SHP77 (cell line): ENCODE measurements at places on chromosomes 13 and 19.

DNA sequence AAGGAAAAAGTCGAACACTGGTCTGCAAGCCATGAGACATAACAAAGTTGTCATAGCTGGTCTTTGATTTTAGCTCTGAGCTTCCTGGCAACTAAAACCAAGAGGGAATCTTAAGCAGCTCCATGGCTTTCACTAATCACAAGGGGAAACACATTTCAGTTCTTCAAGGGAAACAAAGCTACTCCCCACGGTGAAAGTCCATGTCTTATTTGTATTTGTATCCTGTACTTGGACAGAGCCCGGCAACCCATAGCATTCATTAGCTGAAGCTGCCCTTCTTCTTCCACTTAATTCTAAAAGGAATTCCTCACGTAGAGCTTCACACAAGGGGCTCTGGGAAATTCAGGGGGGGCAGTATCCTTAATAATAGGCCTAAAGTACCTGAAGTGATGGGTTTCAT, 128.9 kb downstream of the RGCC start:
- DNase-seq: no peak

- no peak for DNase-seq
Observed at GRCh38 chr19:23521471-23521870, 126.2 kb upstream of the ZNF91 start.

DNA sequence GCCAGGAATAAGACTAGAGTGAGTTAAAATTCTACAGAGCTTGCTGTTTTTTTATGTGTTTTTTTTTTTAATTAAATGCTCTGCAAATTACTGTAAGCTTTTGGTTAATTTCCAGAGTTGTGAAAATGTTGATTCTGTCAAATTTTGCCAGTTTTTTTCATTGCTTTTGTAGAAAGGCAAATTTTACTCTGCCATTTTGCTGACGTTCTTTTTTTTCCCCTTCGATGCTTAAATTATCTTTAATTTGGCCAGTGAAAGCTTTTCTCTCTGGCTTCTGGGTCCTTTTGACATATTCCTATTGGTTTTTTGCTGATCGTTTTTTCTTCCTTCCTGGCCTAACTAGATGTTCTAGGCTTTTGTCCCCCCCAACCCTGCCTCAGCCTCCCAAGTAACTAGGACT, 23.8 kb upstream of the EVI5L start:
- no peak for DNase-seq

- no peak for DNase-seq
Observed at GRCh38 chr19:22606954-22607652, 27.0 kb upstream of the ZNF492 start.

DNA sequence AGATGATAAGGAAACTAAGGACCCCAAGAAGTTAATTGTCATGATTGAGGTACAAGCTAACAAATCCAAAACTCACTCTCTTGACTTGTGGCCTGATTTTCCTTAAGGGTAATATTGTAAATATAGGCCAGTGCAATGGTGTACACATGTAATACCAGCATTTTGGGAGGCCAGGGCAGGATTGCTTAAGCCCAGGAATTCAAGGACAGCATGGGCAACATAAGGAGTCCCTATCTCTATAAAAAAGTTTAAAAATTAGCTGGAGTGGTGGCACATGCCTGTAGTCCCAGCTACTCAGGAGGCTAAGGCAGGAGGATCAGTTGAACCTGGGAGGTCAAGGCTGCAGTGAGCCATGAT, 28.7 kb upstream of the GARRE1 start:
- DNase-seq: no peak

DNA sequence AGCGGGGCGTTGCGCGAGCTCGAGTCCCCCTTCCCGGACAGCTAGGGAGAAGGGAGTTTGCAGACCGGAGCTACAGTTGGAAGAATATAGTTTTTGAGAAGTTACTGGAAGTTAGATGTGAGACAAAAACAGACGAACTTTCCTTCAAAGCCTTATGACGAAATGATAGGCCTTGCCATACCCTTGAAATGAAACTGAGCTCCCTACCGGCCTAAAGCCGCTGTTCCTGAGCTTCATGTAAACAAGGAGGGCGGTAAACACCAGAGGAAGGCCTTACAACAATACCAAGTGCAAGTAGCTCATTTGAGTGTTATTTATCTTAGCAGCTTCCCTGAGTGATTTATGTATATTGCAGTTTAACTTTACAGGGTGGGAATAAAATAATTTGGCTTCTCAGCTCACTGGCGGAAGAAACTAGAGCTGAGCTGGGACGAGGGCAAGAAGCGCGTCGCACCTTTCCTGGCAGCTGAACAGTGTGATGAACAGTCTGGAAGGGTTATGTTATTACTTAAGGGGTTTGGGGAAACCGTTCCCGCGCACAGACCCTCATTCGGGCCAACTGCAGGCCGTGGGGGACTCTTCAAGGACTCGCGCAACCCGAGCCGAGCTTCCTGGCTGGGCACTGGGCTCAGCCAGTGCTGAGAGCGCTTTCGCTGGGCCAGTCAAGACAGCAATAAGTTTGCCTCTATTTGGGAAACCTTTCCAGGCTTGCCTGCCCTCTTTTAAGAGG, 111.2 kb downstream of the KCNRG start:
- DNase-seq: peak; percentile 15

GRCh38 chr19:34851277-34851804, 75.4 kb upstream of the ZNF30 start:
- DNase-seq: no peak

- no peak for DNase-seq
Observed at GRCh38 chr19:48419158-48419920, 25.9 kb downstream of the GRIN2D start.

- no peak for DNase-seq
Observed at GRCh38 chr19:23771761-23772674, 13.3 kb upstream of the ZNF681 start.

DNA sequence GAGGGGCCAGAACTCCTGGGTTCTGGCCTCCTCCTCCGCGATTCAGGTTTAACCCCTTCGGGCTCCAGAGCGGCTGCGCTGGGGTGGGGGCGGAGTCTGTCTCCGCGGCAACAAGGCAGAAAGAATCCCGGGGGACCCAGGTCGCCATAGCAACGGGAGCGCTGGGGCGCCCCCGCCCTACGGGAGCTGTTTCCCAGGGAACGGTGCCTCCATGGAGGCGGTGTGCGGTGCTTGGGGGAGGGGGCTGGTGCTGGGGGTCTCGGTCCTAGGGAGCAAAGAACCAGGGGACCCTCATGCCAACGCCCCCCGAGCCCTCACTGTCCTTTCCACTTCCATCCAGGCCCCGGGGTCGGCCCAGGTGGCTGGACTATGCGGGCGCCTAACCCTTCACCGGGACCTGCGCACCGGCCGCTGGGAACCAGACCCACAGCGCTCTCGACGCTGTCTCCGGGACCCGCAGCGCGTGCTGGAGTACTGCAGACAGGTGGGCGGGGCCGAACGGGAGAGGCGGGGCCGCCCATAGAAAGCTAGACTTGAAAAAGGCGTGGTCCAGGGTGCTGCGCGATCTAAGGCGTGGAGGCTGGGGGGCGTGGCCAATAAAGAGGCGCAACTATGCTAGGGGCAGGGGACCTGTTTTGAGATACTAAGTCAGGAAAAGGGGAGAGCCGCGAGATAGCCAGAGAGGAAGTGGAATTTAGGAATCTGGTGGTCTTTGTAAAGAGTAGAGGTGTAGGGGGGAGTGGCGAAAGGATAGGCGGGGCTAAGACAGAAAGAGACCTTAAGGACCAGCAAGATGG, 1.2 kb downstream of the APLP1 start:
- DNase-seq: peak; percentile 93

GRCh38 chr13:106311004-106311403, 224.5 kb downstream of the EFNB2 start:
- DNase-seq: no peak

- no peak for DNase-seq
Observed at GRCh38 chr13:48405875-48406274, 7.0 kb downstream of the LPAR6 start.

DNA sequence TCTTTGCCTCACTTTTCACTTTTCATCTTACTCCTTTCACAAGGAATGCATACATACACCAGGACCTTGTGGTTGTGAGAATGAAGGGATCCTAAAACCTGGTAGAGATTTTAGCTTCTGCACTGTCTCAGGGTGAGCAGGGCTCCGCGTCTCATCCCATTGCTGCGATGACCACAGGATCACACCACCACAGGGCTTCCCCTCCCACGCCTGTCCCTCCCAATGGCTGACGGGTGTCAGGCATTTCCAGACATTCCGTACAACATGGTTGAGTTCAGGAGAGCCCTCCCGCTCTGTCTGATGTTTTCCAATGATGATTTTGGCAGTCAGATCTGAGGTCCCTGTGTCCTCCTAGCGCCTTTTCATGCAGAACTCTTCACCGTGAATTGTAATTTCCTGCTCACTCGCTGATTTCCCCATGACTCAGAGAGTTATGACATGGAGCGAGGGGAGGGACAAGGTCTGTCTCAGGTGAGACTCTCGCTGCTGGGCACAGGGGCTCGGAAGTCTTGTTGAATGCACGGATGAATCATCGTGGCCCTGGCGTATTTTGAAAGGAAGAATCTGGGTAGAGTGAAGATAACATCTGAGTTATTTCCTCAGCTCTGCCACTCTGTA, 102.8 kb downstream of the TEX29 start:
- DNase-seq: no peak

DNA sequence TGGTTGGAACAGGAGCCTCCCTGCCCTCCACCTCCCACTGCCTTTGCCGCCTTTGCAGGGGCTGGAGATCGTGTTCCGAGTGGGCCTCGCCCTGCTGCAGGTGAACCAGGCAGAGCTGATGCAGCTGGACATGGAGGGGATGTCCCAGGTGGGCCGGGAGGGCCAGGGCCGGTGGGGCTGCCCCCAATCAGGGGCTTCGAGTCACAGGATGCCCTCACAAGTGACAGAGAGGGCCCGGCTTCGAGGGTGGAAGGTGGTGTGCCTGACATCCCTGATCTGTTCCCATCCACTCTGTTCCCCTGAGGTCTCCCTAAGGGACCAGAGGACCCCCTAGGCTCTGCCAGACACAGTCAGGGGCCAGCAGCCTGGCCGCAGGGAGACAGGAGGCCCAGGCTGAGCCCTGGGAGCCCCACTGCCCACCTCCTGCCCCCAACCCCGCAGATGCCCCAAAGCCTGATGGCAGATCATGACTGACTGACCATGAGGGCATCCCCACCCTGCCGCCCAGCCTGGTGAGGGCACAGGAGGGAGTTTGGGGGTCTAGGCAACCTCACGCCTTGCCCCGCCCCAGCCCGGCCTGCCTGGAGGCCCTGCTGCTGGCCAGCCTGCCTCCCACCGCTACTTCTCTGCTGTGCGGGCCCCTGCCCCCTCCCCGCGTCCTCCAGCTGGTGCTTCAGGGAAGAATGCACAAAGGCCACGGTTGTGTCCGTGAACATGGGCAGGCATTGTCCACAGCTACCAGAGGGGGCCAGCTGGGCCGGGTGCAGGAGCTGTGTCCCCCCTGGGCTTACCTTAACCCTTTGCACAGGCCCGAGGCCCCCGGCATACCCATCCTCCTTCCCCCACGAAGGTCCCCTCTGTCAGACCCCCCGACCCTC, 21.8 kb downstream of the EVI5L start:
- no peak for DNase-seq

DNA sequence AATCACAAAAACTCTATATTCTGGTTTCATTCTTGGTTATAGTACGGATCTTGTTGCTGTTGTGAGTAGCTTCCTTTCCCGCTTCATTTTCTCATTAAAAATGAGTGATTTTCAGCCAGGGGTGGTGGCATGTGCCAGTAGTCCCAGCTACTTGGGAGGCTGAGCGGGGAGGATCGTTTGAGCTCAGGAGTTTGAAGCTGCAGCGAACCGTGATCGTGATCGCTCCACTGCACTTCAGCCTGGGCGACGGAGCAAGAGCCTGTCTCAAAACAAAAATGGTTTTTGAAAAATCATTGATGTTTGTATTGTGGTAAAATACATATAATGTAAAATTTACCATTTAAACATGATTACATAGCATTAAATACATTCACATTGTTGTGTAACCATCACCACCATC, 71.6 kb upstream of the TM9SF2 start:
- no peak for DNase-seq

GRCh38 chr19:23802290-23802689, 43.6 kb upstream of the ZNF681 start:
- no peak for DNase-seq

DNA sequence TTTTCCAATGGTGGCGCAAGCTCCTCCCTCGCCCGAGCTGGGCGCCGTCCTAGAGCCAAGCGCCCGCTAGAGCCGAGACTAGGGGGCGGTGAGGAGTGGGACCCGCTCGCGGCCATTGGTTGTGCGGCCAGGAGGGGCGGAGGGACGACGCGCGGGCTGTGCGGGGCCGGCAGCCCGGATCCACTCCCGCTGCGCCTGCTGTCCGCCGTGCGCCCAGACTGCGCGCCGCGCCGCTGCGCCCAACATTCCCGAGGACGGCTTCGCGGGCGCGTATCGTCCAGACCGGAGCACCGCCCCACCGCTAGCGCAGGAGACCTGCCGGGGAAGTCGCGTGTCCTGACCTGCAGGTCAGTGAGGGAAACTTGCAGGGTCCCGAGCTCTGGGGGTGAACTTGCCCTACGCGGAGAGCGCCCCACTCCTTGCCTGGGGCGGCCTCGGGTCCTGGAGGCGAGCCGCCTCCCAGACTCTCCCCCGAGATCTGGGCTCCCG, at the start of gene SERTM1:
TSS of gene SERTM1 (plus strand) at position 183 of the 489 bp plus-strand sequence. CDS start 21,059 bp downstream, outside the sequence.
- DNase-seq: peak; percentile 84

- DNase-seq: peak; percentile 90
Observed at GRCh38 chr19:2543463-2544442, 67.8 kb downstream of the GADD45B start.

DNA sequence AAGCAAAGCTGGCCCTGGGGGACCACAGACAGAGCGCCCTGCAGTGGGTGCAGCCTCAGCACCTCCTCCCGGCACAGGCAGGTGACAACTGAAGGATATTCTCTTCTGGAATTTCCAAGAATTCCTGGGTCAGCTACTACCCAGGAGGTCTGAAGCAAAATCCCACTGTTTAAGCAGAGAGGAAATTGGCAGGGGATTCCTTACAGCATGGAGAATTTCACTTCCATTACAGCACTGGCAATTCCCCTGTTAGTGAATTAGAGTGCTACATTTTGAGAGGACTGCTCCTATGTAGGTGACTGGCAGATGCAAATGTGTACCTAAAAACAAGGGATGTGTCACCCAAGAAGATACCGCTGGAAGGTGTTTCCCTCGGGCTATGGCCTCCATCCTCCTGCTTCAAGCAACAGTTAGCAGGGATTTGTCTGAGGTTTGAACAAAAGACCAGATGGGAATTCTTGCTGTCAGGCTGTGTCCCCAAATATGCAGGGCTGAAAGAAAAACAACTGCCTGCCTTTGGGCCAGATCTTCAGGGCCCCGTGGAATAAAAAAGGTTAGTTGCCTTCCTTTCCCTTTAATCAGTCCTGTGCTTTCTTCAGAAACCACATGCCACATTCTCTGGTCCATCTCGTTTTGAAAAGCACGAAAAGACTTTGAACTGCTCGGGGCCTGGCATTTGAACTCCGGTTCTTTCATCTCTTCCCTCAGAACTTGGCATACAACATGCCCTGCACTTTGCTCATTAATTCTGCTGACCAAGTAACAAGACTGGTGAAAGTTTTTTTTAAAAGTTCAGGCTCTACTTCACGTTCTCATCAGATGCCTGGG, 296.4 kb downstream of the DNAJC15 start:
- DNase-seq: no peak

- DNase-seq: peak; percentile 49
Observed at GRCh38 chr13:95643571-95643935, 953 bp downstream of the DZIP1 start.
